ENCODE measurements at places on chromosomes 5 and 9. TPM values are rescaled to one million over a fixed set of nuclear protein-coding genes. Genes with fewer than 3 reads are reported as not detected.

DNA sequence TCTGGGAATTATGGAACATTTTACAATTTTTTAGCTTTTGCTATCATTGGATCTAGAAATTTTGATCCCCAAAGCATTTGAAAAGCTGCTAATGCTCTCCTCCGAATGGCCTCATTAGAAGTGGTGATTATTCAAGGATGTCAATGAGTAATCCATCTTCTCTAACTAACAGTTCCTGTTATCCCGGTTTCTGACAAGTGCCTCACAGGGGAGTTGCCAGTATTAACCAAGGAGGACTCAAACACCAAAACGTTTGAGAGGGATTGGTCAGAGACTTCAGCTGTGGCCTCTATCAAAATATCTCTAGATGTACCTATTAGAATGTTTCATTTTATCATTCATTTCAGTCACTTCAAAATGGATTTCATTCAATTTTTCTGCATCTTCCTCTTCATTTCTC, 208.3 kb upstream of the ITGA1 start:
- DNase-seq = no peak

DNA sequence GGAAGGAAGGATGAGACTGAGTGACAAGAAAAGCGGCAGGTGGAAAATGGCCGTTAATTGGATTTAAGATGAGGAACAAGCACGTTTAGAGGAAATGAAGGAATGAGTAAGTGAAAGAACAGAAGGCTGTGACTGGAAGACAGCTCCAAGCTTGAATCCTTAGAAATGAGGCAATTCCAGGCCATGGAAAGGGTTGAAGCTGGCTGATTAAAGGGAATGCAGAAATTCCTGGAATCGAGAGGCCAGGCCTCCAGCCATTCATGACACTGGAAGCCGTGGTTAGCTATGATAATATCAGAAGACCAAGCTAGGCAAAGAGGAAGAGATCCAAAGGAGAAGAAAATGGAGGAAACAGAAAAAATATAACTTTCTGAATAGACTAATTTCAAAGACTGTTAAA, 84.2 kb downstream of the ARL15 start:
- DNase-seq = no peak

The FGFR4 gene
- total RNA-seq = 1.9 TPM

DNA sequence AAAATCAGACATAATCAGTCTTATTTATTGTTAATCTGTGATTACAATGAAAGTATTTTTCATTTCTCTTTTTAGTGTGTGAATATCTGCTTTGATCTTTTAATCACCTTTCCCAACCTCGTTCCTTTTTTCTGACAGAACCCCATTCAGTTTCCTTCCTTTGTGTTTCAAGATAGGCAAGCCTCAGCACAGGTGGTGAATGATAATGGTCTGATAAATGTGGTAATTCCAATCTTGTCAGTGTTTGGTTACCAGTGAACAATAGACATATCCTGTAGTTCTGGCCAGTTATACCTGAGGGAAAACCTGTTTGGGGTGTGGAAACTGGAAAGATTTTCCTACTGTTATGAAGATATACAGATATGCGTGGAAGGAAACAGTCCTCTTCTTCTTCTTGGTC, 13.5 kb downstream of the STX17 start:
- DNase-seq = no peak

- no peak for DNase-seq
These were observed 64.3 kb downstream of the IRX1 start for GRCh38 chr5:3659907-3660306.

- DNase-seq = peak; percentile 92
These were observed 6.8 kb downstream of the PIP5KL1 start for GRCh38 chr9:127923771-127924170.

The PCDHGA12 gene
- 19.9 TPM for total RNA-seq

The BARX1 gene
- total RNA-seq = not detected

- DNase-seq = no peak
These were observed 31.3 kb downstream of the FYB1 start for GRCh38 chr5:39187831-39188731.

The CSF2 gene
- total RNA-seq = 4.8 TPM

GRCh38 chr5:76548525-76549229, 74.5 kb downstream of the F2RL2 start:
- DNase-seq = no peak

- no peak for DNase-seq
These were observed 28.6 kb upstream of the TMEM250 start for GRCh38 chr9:136147038-136147889.

DNA sequence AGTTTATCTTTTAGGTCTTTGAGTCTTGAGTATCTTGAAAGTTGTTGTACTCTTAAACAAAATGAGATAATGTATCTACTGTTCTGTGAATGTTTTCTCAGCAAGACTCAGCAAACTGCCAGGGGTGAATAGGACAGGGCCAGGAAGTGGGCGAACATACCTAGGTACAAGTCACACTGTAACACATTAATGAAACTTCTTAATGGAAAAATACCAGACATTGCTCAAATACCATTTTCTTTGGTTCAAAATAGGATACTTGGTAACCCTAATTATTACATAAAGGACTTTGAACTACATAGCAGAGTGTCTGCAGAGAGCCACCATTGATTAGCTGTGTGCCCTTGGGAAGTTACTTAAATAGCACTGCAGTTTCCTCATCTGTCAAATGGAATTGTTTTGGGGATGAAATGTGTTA, 197.5 kb downstream of the ARHGEF28 start:
- no peak for DNase-seq

- DNase-seq = no peak
These were observed 302.1 kb downstream of the FBXL17 start for GRCh38 chr5:108079753-108080152.

DNA sequence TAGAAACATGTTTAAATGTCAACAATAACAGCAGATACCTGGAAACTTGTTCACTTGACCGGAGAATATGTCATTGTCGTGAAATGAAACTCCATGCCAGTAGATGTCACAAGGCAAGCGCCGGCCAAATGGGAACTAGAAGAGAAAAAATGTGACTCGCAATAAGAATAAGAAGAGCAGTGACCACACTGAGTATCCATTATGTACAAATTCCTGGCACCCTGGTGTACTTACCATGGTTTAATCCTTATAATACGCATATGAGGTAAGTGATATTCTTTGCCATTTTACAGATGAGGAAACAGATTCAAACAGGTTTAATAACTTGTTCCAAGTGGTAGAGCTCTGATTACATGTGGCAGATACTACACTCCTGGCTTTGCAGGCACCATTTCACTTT, 53.9 kb downstream of the TTLL11 start:
- DNase-seq = no peak

- no peak for DNase-seq
These were observed 4.2 kb downstream of the DMRT3 start for GRCh38 chr9:980640-981039.

DNA sequence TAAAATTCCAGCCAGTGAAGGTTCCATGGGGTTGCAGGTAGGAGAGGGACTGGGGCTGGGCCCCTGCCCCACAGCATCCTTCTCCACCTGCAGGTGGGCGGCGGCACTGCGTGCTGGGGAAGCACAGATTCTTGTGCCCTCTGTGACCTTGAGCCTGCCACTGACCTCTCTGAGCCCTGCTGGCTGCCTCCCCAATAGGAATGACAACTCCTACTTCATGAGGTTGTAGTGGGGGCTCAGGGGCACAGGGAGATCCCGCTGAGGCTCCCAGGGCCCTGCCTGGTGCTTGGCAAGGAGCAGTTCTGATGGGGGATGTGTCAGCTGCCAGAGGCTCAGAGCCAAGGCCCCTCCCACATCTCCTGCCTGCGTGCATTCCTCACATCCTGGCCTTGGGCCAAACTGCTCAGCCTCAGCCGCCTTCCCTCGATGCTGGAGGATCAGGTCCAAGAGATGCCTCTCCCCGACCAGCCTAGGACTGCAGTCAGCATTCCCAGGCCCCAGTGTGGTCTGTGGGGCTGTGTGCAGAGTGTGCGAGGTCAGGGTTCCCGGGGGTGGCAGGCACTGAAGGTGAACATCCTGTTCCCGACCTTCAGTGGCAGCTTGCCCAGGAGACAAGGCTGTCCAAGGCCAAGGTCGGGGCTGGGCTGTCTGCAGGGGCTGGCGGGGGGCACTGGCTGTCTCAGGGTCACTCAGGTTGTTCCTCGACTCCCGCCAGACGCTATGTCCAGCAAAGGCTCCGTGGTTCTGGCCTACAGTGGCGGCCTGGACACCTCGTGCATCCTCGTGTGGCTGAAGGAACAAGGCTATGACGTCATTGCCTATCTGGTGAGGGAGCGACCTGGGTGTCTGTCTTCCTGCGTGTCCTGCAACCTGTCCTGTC, 7.0 kb downstream of the ASS1 start:
- peak; percentile 94 for DNase-seq

The IL3 gene
- total RNA-seq = not detected

GRCh38 chr5:124867137-124867704, 120.8 kb upstream of the ZNF608 start:
- DNase-seq = peak; percentile 85

The LSM11 gene
- total RNA-seq = 2.3 TPM

DNA sequence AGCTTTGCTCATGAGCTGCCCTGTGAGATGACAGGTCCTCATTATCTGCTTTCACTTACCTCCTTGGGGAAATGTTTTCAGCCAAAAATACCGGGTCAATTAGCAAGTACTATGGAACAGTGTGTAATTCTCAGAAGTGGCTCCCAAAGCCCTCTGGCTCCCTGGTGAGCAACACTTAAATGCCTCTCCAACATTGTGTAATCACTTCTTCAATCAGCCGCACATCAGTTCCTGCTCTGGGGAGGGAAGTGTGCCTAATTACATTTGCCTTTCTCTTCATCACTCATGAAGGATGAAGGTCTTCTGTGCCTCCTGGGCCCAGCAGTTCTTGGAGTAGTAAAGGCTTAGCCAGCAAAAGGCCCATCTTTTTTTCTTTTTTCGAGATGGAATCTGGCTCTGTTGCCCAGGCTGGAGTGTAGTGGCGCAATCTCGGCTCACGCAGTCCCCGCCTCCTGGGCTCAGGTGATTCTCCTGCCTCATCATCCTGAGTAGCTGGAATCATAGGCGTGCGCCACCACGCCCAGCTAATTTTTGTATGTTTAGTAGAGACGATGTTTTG, 23.1 kb downstream of the NIM1K start:
- DNase-seq = peak; percentile 21

The CCDC152 gene
- total RNA-seq = 0.60 TPM

The C7 gene
- total RNA-seq = not detected

GRCh38 chr5:1074816-1075554, 36.9 kb downstream of the SLC12A7 start:
- no peak for DNase-seq

- no peak for DNase-seq
These were observed 151.1 kb upstream of the MPDZ start for GRCh38 chr9:13430368-13431221.

All from RPMI7951 (cell line).